ENCODE measurements at places on chromosomes 4 and X.

- DNase-seq: peak; percentile 27
Measured at GRCh38 chrX:68822641-68823410, 6.0 kb upstream of the EFNB1 start.

DNA sequence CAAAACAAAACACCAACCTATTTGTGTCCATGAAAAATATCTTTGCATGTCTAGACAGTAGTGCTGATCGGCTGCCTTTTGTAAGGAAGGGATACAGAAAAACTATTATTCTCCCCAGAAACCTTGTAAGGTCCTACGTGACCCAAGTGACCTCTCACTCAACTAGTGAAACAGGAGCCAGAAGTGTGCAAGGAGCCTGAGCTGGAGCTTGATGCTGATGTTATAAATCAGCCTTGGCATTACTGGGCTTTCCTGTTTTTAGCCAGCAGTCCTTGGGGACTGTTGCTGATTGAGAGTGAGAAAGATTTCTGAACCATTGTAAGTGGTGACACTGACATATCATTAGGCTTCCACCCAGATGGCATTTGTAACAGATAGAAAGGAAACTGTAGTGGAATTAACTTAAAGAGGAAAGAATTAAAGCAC is 100.8 kb upstream of the LIMCH1 start:
- DNase-seq: no peak

DNA sequence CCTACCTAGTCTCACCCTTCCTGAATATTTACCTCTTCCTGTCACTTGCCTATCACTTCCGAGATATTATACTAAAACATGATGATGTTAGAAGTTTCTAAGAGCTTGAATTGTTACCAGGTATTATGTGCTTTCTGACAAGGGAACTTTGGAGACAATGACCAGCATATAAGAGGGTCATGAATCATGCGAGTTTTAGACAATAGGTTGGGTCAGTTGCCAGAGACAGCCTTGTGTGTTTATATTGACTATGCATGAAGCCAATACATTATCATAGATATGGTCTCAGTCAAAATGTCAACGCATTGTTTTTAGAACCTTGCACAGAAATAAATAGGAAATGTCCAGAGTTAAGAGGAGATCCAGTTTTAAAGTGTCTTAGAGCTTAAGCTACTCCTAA is 116.8 kb downstream of the KLHL4 start:
- DNase-seq: no peak

GRCh38 chr4:8772499-8773123 is 99.0 kb downstream of the HMX1 start:
- DNase-seq: peak; percentile 79

DNA sequence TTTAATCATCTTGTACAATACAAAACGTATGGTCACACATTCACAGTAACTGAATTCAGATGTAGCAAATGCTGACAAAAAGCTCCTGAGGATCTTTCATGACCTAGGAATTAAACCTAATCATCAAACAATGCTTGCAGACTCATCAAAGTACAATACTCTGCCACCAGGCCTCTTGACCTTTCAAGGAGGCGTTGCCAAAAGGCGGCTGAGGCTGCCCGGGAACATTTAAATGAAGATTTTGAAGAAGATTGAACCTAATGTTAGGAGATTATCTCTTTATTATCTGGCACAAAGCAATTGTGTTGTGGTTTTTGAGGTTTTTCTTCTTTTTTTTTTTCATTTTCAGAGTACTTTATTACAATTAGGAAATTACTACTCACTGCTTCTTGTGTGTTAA is 340.5 kb downstream of the GALNTL6 start:
- DNase-seq: no peak

GRCh38 chr4:106497271-106497670 is 128.7 kb upstream of the GIMD1 start:
- DNase-seq: no peak

DNA sequence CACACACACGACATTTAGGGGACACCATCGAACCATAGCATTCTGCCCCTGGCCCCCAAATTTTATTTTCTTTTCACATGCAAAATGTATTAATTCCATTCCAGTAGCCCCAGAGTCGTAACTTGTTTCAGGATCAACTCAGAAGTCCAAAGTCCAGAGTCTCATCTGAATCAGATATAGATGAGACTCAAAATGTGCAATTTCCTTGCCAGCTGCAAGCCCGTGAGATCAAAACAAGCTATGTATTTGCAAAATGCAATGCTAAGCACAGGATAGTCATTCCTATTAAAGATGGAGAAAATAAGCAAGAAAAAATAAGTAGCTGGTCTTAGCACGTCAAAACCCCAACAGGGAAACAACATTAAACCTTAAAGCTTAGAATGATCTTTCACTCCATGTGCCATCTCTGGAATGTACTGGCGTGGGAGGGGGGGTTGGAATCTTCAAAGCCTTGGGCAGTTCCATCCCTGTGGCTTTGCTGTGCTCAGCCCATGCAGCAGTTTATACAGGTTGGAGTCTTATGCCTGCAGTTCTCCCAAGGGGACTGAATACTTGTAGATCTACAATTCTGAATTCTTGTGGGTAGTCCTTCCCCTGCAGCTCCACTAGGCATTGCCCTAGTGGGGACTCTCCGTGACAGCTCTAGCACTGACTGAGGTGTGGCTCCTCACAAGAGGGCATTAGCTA is 47.7 kb upstream of the SYTL5 start:
- DNase-seq: no peak

- no peak for DNase-seq
Measured at GRCh38 chrX:130083656-130084382, 26.5 kb downstream of the ELF4 start.

GRCh38 chrX:135191838-135192237 is 20.6 kb upstream of the CT55 start:
- no peak for DNase-seq

- no peak for DNase-seq
Measured at GRCh38 chrX:150887906-150888465, 10.5 kb downstream of the CD99L2 start.

DNA sequence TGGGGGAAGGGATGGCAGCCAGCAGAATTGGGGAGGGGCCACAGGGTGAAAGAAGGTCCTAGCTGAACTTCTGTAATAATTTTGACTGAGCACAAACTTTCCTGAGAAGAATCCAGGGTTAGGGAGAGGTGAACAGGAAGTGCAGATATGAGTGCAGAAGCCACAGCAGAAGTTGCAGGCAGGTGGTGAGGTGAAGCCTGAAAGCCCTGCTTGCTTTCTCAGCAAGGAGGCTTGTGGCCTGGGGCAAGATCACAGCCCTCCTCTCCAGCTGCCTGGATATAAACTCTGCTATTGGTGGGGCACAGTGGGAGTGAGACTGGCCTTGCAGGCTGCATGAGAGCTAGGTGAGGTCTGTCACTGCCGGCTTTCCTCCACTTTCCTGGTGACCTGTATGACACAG is 44.1 kb upstream of the UPRT start:
- no peak for DNase-seq

GRCh38 chr4:109462297-109462696 is 28.7 kb downstream of the SEC24B start:
- DNase-seq: no peak

- DNase-seq: no peak
Measured at GRCh38 chrX:40933706-40934425, 151.4 kb upstream of the USP9X start.

DNA sequence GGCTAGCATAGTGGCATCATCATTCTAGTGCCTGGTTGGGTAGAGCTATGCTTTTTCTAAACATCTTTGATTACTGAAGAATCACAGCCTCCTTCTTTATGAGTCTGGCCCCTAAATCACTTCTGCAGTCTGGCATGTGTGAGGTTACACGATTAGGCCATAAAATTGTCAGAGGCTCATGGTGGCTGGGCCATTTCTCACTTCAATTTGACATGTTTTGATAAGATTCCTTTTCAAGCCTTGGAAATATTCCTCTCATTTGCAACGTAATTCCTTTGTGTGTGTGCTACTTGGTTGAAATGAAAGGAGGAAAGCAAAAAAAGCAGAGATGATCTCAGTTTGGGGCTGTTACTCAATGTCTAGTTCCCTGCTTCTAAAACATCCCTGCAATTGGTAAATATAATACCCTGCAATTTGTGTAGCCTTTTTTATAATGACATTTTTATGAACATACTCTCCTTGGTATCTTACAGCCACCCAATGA is 6.2 kb downstream of the CCKAR start:
- DNase-seq: no peak

DNA sequence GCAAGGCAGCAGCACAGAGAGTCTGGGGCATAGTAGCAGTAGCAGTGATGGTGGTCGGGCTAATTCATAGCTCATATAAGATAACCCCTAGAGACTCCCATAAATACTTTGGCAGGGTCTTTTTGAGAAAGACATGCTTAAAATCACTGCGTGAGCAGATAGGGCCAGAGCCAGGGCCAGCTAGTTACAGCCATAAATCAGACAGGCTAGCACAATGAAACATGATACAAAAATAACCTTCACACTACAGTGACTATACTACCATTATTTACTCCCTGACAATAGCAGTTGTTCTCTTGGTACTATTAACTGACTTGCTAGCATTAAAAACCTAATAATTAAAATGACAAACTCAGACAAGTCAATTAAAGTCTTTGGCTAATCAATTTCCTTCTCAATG is 295.9 kb downstream of the SMARCA1 start:
- no peak for DNase-seq

DNA sequence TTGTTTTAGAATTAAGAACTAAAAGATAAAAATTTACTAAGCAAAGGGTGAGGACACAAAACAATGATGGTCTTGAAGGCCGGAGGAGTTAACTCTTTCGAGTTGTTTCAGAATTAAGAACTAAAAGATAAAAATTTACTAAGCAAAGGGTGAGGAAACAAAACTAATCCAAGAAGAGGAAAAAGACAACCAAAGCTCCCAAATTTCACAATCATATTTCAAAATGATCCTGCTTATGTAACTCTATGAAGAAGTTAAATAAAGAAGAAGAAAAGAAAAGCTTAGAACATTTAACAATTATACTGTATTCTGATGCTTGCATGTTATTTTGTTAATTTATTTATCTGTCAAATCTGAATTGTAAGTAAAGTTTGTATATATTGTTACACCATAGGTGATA is 154.8 kb upstream of the SLIT2 start:
- no peak for DNase-seq

- DNase-seq: no peak
Measured at GRCh38 chr4:94032754-94033153, 174.9 kb upstream of the SMARCAD1 start.

GRCh38 chr4:153782581-153782980 is 6.3 kb downstream of the SFRP2 start:
- no peak for DNase-seq

- DNase-seq: no peak
Measured at GRCh38 chr4:144699565-144699964, 53.6 kb downstream of the HHIP start.

DNA sequence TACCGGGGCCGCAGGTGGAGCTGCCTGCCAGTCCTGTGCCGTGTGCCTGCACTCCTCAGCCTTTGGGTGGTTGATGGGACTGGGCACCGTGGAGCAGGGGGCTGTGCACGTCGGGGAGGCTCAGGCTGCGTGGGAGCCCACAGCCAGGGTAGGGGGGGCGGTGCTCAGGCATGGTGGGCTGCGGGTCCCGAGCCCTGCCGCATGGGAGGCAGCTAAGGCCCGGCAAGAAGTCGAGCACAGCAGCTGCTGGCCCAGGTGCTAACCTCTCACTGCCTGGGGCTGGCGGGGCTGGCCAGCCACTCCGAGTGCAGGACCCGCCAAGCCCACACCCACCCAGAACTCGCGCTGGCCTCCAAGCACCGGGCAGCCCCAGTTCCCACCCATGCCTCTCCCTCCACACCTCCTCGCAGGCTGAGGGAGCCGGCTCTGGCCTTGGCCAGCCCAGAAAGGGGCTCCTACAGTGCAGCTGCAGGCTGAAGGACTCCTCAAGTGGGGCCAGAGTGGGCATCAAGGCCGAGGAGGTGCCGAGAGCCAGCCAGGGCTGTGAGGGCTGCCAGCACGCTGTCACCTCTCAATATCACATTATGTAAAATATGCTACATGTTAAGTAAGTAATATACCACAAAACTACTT is 104.1 kb downstream of the COX7B2 start:
- no peak for DNase-seq

DNA sequence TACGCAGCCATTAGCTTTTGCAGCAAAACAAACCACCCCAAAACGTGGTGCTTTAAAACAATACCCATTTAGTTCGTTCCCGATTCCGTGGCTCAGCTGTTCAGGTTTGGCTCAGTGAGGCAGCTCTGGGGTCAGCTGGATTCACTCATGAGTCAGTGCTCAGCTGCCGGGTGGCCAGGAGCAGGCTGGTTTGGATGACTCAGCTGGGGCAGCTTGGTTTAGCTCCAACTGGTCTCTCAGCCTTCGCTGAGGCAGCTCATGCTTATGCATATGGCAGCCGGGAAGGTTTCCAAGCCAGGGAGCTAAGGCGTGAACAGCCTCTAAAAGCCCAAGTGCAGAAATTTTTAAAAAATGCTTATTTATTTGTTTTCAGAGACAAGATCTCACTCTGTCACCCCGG is 13.3 kb upstream of the CD99 start:
- DNase-seq: no peak

GRCh38 chr4:124450851-124451250 is 261.7 kb downstream of the ANKRD50 start:
- DNase-seq: no peak

- DNase-seq: peak; percentile 61
Measured at GRCh38 chr4:70721747-70722146, at the start of gene RUFY3. Gene RUFY3, plus strand, starts transcription at chr4:70721964. Its CDS starts 610 bp downstream, at chr4:70722574.

- DNase-seq: no peak
Measured at GRCh38 chrX:108712886-108713285, 23.5 kb downstream of the IRS4 start.

DNA sequence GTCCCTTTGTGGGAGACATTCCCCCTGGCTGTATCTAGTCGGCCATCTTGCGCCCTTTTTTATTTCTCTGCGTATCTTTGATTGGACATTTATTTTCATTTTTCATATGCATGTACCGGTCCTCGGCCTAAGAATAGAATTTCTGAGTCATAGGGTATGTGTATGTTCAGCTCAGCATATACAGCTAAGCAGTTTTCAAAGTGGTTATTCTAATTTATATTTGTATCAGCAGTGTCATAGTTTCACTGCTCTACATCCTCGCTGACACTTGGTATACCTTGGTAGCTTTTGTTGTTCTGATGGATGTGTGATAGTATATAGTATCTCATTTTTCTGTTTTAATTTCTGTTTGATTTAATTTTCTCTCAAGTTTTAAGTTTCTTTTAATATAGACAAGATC is 38.7 kb downstream of the BEX3 start:
- no peak for DNase-seq

GRCh38 chrX:136525738-136526606 is 6.0 kb upstream of the VGLL1 start:
- no peak for DNase-seq

GRCh38 chr4:153260553-153261300 is 56.5 kb downstream of the TRIM2 start:
- DNase-seq: no peak

GRCh38 chrX:64186974-64187761 is 18.3 kb downstream of the AMER1 start:
- DNase-seq: no peak

All from glutamatergic neuron (in vitro differentiated cells).